ENCODE measurements at places on chromosomes 16 and 17.

- DNase-seq = no peak
Observed at GRCh38 chr16:78890373-78890895, 710.1 kb downstream of the MAF start.

GRCh38 chr17:74677558-74678466 is 34.9 kb downstream of the CD300LF start:
- DNase-seq = no peak

- no peak for DNase-seq
Observed at GRCh38 chr17:77670173-77670572, 288.3 kb upstream of the TNRC6C start.

DNA sequence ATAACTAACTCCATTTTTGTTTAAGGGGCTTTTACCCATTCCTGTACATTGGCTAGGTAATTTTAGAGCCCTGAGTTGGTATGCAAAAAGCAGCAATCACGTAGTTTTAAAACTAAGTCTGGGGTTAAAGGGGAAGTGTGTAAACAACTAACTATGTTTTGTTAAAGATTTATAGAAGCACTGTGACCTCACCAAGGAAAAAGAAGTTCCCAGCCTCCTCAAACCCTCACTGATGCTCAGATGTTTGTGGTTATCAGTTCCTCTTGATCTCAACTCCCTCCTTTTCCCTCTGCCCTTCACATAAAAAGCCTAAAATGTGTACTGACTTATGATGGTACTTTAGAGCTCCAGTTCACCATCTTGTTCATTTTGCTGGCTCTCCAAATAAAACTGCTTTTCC is 119.9 kb upstream of the IRX6 start:
- DNase-seq = no peak

- peak; percentile 53 for DNase-seq
Observed at GRCh38 chr17:45640141-45640850, 143.8 kb upstream of the CRHR1 start.

DNA sequence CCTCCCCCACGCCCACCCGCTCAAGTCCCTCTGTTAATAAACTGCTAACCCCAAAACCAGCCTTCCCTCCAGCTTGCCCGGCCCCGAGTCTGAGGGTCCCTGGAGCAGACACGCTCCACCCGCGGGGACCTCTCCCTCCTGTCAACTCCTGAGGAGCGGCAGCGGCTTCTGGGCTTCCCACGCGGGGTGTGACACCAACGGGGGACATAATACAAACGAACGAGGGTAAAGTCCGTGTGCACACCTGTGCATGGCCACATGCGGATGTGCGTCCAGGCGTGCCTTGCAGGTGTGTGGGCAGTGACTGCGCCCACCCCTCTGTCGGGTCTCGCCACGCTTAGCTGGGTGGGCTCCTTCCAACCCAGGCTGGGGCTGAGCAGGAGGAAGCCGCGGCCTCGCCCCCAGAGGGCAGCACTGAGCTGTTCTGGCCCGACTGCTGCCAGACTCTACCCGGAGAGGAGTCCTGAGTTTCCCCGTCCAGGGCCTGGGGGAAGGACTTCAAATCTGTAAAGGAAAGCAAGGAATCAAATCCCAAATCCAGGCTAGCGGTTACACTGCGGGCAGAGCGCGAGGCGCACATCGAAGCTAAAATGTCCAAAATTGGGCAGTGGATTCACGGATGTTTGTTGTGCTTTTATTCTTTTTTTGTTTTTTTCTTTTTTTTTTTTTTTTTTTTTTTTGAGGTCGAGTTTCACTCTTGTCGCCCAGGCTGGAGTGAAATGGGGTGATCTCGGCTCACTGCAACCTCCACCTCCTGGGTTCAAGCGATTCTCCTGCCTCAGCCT is 24.2 kb upstream of the KRT17 start:
- peak; percentile 81 for DNase-seq

DNA sequence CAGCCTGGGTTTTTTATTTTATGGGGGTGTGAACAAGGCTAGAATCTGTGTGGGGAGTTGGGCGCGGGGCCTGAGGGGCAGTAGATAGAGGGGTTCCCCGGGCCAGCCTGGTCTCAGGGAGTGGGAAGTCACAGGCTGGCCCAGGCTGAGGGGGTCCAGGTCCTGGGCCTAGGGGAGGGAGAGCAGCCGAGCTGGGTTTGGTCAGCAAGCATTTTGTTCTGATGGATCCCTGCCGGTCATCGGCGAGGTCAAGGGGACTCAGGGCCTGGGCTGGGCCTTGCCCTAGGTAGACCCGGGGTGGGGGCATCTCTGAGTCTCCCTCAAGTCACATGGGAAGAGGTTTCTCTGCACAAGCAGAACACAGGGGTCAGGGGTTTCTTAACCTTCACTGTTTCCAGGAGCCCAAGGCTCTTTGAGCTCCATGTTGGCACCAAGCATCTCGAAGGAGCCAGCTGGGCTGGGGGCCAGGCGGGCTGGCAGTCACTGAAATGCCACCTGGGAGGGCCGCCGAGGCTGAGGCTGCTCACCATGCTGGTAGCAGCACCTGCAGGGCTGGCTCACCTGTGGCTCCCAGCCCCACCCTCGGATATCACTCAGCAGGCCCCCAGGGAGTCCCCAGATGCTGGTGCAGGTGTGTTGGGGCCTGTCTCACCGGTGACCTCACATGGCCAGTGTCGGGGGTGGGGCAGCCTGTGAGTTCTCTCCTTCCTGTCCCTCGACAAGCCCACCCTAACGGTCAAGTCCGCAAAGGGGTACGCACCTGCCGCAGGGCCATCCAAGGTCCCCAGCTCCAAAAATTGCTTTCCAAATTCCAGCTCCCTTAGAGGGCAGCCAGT is 41.0 kb downstream of the SLC7A5 start:
- peak; percentile 31 for DNase-seq

DNA sequence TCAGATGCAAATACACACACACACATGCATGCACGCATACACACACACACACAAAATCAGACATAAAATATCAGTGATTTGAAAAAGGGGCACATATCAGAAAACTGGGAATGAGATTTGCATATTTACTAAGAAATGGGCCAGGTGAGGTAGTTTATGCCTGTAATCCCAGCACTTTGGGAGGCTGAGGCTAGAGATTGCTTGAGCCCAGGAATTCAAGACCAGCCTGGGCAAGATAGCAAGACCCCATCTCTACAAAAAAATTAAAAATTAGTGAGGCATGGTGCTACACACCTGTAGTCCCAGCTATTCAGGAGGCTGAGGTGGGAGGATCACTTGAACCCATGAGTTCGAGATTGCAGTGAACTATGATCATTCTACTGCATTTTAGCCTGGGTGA is 22.4 kb upstream of the PNPO start:
- DNase-seq = no peak

DNA sequence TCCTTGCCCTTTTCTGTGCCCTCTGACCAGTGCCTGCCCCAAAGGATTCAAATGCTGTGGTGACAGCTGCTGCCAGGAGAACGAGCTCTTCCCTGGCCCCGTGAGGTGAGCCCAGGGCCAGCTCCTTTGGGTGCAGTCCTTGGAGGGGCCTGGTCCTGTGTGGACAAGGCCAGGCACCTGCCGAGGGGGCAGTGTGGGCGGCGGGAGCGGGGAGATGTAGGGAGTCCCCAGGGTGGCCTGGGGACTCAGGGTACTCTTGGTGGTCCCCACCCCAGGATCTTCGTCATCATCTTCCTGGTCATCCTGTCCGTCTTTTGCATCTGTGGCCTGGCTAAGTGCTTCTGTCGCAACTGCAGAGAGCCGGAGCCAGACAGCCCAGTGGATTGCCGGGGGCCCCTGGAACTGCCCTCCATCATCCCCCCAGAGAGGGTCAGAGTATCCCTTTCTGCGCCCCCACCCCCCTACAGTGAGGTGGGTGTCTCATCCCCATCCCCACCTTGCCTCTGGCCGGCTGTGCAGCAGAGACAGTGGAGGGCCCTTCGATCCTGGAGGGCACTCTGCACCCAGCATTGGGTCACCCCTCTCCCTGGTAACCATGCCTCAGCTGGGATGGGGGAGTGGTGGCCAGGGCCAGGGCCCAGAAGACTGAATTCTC is 4.4 kb downstream of the TMEM92 start:
- no peak for DNase-seq

GRCh38 chr16:61730997-61731396 is 305.2 kb downstream of the CDH8 start:
- no peak for DNase-seq

GRCh38 chr16:29984137-29984763 is 10.6 kb downstream of the TAOK2 start:
- no peak for DNase-seq

DNA sequence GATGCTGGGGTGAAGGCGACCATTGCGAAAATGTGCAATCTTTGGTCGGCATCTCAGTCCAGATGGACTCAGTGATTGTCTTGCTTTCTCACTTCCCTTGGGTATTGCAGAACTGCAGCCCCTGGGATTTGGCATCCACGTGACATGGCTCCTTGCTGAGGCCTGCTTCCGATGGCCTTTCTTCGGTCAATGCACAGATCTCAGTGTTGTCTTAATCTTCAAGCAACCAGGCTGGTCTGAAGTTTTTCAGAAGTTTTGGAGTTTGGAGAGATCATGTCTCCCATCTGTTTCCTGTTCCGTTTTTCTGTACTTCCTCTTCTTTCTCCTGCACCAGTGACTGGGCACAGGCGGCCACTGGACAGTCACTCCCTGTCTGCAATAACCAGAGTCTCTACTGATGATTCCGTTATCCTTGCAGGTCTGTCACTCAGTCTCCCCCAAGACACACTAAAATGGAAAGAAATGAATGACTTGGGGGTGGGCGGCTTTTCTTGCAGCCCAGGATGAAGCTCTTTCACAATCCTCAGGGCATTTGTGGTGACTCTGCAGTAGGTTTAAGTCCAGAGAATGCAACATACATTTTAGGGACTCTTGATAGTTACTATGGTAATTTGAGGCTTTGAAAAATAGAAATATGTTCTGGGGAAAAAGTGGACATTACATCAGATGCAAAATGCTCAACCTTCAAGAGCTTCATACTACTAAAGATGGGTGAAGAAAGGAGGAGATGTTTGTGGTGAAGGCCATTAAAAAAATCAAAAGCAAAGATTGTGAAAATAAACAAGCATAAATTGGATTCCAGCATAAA is 106.3 kb upstream of the ZFHX3 start:
- no peak for DNase-seq
